ENCODE measurements at places on chromosomes 2 and 18.

GRCh38 chr2:45343251-45344017, 267.6 kb downstream of the SRBD1 start:
- no peak for DNase-seq

DNA sequence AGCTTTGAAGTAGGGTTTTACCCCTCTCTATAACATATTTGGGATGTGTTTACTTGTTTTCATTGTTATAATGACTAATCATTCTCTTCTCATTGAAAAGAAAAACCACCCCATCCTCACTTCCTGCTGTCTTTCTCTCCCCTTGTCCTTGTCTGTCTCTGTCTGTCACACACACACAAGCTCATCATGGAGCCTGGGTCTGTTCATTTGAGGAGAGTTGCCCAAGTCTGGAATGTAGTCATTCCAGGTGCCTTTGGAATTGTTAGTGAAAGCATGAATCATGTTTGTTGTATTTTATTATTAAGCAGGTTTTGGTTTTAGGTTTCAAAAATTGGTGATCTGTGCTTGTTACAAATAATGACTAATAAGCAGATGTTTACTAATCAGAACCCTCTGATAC, 133.5 kb upstream of the IL1R2 start:
- DNase-seq: peak; percentile 13

GRCh38 chr2:168584911-168585310, 128.8 kb downstream of the CERS6 start:
- DNase-seq: no peak

- no peak for DNase-seq
These were observed 100.3 kb upstream of the TMEM18 start for GRCh38 chr2:777546-777945.

Measured in T47D (cell line).